ENCODE measurements at places on chromosomes 6 and 20. TPM values are rescaled to one million over a fixed set of nuclear protein-coding genes. Genes with fewer than 3 reads are reported as not detected.

Gene FOXA2
- not detected for total RNA-seq

Gene RIPK1
- total RNA-seq, result 23.6 TPM

Gene TCF15
- total RNA-seq, result not detected

Gene HSPA12B
- 0.28 TPM for total RNA-seq

Gene NECAB3
- 15.0 TPM for total RNA-seq

Gene OPRM1
- total RNA-seq, result not detected

Gene CALHM6
- total RNA-seq, result 0.58 TPM

Gene TEAD3
- total RNA-seq, result 6.9 TPM

Gene DZANK1
- 0.56 TPM for total RNA-seq

Gene PTPRT
- not detected for total RNA-seq

Gene ENPP4
- 0.77 TPM for total RNA-seq

Gene PRR18
- total RNA-seq, result not detected
